ENCODE measurements at places on chromosomes 1 and 21.

DNA sequence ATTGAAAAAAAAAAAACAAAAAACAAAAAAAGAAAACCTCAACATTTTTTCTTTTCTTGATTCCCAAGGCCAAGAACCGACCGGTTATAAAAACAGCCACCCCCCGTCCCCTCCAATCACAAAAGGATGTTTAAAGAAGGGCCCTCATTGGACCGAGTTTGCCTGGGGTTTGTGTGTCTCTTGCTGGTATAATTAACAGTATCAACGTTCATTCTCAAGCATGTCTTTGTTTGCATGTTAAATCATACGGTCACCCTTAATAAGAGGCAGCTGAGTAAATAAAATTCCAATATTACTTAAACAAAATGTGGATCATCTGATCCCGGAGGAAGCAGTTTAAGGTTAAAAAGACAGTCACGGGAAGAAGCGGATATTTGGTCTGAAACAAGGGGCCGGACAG, 201.1 kb downstream of the PRDM2 start:
- no peak for DNase-seq

DNA sequence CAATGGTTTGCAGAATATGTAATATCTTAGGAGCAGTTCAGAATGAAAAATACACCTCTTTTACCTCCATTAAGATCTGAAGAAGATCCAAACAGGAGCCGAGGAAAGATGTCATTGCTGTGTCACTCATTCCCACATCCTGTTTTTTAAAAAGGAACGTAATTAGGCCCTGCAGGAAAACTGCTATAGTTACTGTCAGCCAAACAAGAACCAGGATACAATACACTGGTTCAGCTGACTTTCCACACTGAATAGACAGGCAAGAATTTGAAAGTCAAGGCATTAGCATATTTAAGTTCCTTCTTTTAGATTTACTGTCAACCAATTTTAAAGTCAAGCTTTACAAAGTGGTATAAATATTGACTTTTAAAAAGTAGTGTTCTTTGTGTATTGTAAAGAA, 63.8 kb downstream of the IARS2 start:
- DNase-seq = no peak

DNA sequence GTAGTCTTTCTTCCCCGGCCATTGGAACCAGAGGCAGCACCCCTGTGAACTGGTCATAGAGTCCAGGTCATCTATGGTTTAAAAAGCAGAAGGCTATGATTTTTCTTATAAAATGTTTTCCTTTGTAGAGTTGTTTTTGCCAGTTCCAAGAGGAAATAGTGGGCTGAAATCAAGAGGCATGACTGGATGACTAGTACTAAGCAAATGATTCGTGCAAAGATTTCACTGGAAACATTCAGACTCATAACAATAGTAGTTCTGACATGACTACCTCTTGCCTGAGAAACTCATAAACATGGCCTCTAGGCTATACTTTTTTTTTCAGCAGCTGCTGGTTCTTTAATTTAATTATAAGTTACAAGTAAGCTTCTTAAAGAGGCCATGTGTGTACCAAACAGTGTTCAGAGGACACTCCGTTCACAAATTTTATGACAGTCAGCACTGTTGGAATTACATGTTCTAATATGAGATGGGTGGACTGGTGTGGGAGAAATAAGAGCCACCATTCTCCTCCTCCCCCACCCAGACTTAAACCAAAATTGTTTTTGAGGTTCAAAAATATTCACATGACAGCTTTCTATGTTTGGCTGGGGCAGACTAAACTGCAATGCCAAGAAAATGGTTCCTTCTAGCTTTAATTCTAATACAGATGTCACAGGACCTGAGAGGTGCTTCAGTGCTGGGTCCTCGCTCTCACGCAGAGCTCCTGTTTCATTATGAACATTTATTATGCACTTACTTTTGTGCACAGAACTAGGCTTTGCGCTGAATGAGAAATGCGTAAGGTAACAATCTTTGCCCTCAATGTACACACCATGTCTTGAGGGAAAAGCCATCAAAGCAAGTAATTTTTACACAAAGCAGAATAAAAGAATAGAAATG, 147.5 kb downstream of the ZC3H11B start:
- DNase-seq = no peak

DNA sequence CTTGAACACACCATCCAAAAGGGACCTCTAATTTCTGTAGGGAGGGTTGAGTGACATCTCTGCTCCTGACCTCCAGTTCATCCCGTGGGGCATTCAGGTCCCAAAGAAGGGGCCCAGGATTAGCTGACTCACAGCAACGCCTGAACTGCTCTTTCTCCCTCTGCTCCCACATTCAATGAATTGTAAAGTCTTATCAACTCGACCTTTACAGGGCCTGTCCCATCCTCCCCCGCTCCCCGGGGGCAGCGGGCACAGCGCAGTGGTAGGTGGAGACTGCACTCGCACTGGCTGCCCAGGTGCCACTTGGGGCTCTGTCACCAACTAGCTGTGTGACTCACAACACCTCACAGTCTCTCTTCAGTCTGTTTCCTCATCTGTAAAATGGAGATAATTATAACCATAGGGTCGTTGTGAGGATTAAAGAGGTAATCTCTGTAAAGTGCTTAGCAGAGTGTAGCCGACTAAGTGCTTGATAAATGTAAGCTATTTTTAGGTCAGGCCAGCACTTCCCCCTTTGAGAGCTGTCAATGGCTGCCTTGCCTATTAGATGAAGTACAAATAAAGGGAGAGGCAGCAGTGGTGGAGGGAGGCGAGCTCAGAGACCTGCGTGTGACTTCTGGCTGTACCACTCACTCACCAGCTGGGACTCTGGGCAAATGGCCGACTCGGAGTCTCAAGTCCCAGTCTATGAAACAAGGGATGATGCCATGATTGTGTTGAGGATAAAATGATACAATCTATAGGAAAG, 637 bp upstream of the MYBPHL start:
- no peak for DNase-seq

- no peak for DNase-seq
Measured at GRCh38 chr1:73511038-73511437, 686.9 kb downstream of the LRRIQ3 start.

GRCh38 chr1:167105271-167106118, 11.6 kb downstream of the STYXL2 start:
- no peak for DNase-seq

DNA sequence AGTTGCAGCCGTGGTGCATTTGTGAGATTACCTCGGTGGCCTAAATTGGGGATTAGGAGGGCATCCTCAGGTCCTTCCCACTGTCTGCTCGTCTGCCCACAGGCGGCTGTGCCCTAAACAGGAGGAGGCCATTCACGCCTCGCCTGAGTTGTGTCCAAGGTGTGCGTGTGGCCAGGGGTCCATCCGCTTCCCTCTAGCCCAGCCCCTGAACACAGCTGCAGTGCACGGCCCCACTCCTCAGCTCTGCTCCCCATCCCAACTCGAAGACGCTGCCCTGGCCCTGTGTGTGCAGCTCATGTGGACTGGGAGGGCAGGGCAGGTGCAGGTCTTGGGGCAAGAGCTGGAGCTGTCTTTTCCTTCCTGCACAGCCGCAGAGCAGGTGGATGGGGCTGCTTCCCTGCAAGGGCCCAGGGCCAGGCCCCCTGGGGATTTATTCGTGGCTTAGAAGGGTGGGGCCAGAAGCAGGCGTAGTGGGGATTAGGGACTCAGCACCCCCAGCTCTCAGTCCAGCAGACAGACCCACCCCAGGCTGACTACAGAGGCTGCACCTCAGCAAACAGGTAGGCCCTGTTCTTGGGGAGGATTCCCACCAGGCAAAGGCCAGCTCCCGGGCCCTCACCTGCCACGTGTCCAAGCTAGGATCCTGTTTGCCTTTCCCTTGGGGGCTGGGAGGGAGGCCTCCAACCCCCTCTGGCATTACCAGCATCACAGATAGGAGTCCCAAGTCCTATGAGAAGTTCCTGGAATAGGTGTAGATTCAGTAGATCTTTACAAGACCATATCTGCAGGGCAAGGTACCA, 4.3 kb downstream of the GUK1 start:
- DNase-seq = no peak

- DNase-seq = no peak
Measured at GRCh38 chr1:177287994-177288393, 117.2 kb downstream of the BRINP2 start.

DNA sequence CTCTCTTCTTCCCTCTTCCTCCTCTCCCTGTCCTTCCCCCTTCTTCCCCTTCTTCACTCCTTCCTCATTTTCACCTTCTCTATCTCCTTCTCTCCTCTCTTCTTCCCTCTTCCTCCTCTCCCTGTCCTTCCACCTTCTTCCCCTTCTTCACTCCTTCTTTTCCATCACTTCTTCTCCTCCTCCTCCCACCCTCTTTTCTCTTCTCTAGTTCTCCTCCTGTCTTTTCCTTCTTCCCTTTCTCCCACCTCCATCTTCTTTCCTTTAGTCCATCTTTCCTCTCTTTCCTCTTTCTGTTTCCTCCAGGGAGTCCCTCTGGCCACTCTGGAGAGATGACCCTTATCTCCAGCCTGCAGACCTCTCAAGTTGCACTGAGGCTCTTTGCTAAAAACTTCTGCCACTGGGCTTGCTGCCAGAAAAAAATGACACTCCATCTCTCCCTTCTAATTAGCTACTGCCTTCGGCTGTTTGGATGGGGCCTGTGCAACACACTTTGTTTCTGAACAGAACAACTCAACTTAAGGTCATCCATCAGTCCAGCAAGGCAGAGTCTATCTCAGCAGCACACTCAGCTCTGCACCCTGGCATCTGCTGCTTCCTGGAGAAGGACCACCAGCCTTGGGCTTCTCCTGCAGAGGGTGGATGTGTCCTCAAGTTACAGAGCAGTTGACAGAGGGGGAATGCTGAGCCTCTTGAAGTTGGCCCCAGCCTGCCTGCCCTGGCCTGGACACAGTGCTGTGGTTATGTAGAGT, 538.8 kb downstream of the MATN1 start:
- no peak for DNase-seq

DNA sequence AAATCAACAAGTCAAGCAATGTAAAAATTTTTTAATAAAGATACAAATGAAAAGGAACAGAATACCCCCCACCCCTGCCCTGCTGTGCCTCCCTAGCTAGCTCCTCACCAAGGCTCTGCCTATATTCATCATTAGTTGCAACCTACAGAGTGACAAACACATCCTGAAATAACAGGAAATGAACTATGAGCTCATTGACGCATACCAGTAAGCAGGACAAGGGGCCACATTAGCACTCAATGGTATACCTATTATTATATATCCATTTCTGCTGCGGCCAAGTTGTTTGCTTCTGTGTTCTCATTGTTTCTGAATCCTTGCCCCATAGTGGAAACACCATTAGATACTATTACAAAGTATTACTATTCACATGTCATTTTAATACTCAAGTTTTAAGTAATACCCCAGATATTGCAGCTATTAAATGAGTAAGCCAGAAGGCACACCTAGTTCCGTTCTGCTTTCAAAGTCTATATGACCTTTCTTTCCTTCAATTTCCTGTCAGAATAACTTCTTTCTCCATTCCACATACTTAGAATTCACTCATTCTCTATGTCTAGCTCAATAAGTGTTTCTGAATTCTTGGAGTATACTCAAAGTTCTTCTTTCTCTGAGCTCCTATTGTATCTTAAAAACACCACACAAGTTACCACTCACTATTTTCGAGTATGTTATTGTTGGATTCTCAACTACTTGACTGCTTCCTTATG, 1214.9 kb downstream of the PLA2G4A start:
- DNase-seq = no peak

GRCh38 chr21:45487891-45488600, 54.2 kb downstream of the SLC19A1 start:
- no peak for DNase-seq

- no peak for DNase-seq
Measured at GRCh38 chr1:211261229-211261628, 2.1 kb downstream of the RCOR3 start.

DNA sequence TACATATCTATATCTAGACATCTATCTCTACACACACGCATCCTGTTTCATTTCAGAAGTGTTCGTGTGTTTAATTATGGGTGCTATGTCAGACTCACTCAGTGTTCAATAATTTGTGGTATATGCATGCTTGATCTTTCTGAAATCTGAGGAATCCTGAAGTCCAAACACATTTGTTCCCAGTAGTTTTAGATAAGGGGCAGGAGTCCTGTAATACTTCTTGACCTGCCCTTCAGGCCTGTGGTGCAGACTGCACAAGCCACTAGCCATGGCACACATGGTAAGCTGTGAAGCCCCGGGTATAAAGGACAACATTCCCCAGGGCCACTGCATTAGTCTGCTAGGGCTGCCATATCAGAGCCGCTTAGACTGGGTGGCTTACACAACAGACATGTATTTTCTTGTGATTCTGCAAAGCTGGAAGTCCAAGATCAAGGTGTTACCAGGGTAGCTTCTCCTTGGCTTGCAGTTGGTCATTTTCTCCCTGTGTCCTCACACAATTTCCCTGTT, 267.2 kb downstream of the RHOU start:
- no peak for DNase-seq

- DNase-seq = no peak
Measured at GRCh38 chr1:84573481-84573966, 716 bp downstream of the CTBS start.

DNA sequence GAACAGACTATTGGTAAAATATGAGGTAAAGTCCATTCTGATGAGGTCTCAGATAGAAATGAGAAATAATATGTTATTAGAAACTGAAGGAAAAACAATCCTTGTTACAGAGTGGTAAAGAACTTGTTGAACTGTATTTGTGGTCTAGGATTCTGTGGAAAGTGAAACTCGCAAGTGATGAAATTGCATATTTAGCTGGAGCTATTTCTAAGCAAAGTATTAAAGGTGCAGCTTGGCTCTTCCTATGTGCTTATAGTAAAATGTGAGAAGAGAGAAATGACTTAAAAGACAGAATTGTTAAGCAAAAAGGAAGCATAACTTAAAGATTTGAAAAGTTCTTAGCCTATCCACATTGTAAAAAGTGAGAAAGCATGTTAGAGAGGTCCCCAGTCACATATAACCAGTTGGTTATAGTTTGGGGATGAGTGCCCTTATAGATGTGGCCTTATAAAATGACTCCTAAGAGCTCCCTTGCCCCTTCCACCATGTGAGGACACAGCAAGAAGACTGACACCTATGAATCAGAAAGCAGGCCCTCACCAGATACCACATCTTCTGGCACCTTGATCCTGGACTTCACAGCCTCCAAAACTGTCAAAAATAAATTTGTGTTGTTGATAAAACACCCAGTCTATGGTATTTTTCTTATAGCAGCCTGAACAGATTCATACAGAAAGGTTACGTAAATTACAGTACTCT, 24.8 kb downstream of the PHTF1 start:
- no peak for DNase-seq

DNA sequence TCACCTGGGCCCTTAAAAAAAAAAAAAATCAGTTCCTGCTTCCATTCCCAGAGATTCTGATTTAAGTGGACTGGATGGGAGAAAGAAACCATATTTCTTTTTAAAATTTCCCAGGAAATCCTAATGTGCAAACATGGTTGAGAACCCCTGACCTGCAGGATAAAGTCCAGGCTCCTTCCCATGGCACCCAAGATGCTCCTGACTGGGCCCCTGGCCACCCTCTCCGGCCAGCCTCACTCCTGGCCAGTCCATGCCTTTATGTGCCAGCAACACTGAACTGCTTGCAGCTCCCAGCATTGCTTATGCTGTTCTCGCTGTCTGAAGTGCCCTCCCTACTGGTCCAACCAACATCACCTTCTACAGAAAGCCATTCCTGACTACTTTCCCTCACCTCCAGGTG, 93.9 kb downstream of the TEX35 start:
- no peak for DNase-seq
